Aorta (tissue), 5 donors: ENCODE measurements at places on chromosomes 3 and 15. TPM values are rescaled to one million over a fixed set of nuclear protein-coding genes. Genes with fewer than 3 reads are reported as not detected.

DNA sequence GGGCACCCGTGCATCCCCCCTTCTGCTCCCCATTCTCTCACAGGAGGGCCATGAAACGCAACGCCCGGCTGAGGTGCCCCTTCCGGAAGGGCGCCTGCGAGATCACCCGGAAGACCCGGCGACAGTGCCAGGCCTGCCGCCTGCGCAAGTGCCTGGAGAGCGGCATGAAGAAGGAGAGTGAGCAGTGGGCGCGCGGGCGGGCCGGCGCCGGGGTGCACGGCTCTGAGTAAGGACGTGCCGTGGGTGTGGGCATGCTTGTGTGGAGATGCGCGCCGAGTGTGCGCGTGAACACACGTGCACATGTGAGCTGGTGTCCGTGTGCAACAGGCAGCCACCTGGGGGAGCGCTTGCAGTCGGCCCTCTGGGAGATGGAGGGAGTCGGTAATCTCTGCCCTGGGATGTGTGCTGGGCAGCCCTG, 28.1 kb downstream of the NR1I2 start:
- H3K27ac ChIP-seq: no peak overlapping the region
- peak overlapping the region; percentile 28 for H3K4me3 ChIP-seq
- H3K27me3 ChIP-seq: no peaks in the 10 kb centered on the region
- no peaks in the 10 kb centered on the region for H3K4me1 ChIP-seq
- no peaks in the 10 kb centered on the region for H3K36me3 ChIP-seq

- no peaks in the 10 kb centered on the region for H3K36me3 ChIP-seq
- no peak overlapping the region for H3K4me3 ChIP-seq
- DNase-seq: no peak
These were observed 168.6 kb downstream of the STT3B start for GRCh38 chr3:31701286-31701685.

DNA sequence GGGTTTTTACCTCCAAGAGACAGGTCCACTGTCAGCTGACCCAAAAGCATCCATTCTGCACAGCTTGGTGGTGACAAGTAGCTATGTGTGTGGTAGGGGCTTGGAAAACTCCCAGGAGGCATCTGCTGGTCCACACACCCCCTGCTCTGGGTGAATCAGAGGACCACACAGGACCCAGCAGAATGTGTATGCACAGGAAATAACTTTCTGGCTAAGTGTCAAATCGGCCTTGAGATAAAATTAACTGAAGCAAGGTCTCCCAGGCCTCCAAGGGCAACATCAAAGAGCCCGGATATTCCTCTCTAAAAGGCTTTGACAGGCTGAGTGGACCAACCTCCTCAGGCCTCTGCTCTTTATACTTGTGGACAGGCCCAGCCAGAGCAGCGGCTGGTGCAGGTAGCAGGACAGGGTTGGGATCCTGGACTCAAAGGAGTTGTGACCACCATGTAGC, 66.5 kb downstream of the CTNNB1 start:
- no peaks in the 10 kb centered on the region for H3K36me3 ChIP-seq
- H3K4me3 ChIP-seq: no peak overlapping the region
- H3K27ac ChIP-seq: no peak overlapping the region
- no peaks in the 10 kb centered on the region for H3K4me1 ChIP-seq
- DNase-seq: no peak
- no peaks in the 10 kb centered on the region for H3K27me3 ChIP-seq

DNA sequence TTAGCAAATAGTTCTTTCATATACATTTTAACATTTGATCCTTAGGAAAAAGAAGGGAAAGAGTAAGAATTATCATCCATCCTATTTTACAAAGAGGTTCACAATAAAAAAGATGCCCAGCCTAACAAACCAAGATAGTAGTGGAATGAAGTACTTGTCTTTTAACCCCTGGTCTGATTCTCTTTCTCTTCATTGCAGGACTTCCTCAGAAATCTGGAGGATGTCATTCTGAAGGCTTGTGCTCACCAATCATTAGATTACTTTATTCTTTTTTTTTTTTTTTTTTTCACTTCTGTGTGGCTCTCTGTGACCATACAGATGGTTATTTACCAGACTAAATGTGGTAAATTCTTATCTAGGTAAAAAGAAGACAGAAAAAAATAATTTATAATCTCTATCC, 7.0 kb downstream of the HDGFL3 start:
- no peak overlapping the region for H3K4me3 ChIP-seq
- H3K4me1 ChIP-seq: peaks cover 8% of the 10 kb centered on the region
- no peak for DNase-seq
- H3K27ac ChIP-seq: no peak overlapping the region
- H3K27me3 ChIP-seq: no peaks in the 10 kb centered on the region
- no peaks in the 10 kb centered on the region for H3K36me3 ChIP-seq

DNA sequence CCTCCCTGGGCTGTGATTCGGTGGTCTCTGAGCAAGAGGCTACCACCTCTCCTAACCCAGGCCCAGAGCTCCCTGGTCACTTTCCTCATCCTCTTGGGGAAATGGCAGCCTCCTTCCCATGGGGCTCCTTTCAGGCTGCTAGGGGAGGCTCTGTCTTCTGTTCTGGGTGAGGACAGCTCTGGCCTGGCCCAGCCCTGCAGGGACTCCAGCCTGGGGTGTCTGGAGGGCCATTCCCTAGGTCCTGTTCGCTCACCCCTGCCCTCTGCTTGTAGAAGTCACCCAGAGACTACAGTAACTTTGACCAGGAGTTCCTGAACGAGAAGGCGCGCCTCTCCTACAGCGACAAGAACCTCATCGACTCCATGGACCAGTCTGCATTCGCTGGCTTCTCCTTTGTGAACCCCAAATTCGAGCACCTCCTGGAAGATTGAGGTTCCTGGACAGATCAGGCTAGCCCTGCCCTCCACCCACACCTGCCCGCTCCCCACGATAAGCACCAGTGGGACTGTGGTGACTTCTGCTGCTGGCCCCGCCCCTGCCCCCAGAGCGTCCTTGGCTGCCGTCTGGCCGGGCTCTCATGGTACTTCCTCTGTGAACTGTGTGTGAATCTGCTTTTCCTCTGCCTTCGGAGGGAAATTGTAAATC, 30.9 kb downstream of the PRKCD start:
- no peaks in the 10 kb centered on the region for H3K4me1 ChIP-seq
- no peak for DNase-seq
- no peak overlapping the region for H3K4me3 ChIP-seq

DNA sequence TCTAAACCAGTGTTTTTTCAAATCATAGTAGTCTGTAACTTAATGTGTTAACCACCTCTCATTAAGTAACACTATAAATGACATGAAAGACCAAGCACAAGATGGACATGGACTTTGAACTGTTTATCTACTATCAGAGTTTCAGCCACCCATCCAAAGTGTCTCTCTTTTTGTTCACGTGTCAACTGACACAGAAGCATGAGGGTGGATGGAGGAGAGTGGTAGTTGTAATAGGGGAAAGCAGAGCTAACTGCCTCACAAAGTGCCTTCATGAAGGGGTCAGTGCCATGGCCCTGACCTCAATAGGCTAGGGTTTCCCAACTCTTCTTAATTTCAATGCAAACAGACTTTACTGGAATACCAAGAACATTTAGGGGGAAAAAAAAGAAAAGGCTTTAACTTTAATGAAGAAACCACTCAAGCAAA, 32.1 kb upstream of the TRPM7 start:
- H3K36me3 ChIP-seq: no peaks in the 10 kb centered on the region
- H3K4me1 ChIP-seq: no peaks in the 10 kb centered on the region
- no peak overlapping the region for H3K4me3 ChIP-seq
- no peak for DNase-seq
- H3K27me3 ChIP-seq: no peaks in the 10 kb centered on the region
- H3K27ac ChIP-seq: no peak overlapping the region

GRCh38 chr15:66744610-66745279, 42.7 kb downstream of the SMAD6 start:
- H3K27me3 ChIP-seq: no peaks in the 10 kb centered on the region
- no peak overlapping the region for H3K4me3 ChIP-seq
- no peak for DNase-seq
- H3K4me1 ChIP-seq: no peaks in the 10 kb centered on the region
- H3K27ac ChIP-seq: no peak overlapping the region

GRCh38 chr3:4231041-4231440, 72.1 kb upstream of the SETMAR start:
- no peak overlapping the region for H3K27ac ChIP-seq
- no peaks in the 10 kb centered on the region for H3K36me3 ChIP-seq
- H3K27me3 ChIP-seq: no peaks in the 10 kb centered on the region
- no peak for DNase-seq

GRCh38 chr3:68866157-68866556, 66.2 kb downstream of the TAFA4 start:
- H3K4me3 ChIP-seq: no peak overlapping the region
- H3K27ac ChIP-seq: no peak overlapping the region
- no peaks in the 10 kb centered on the region for H3K36me3 ChIP-seq
- DNase-seq: no peak
- H3K27me3 ChIP-seq: no peaks in the 10 kb centered on the region

DNA sequence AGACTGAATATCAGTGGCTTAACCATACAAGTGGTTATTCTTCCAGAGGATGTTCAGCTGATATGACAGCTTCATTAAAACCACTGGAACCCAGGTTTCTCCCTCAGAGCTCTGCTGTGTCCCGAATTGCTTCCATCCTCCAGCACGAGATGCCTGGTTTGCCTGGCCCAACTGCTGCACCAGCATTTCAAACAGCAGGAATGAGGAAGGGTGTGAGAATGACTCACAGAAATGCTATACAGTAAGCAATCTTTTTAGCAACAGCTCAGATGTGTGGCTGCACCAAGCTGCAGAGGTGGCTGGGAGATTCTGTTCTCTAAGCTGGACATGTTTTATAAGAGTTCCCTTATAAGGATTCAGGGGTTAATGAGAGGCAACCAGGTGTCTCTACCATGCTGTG, 271.0 kb downstream of the GABRG3 start:
- no peak overlapping the region for H3K4me3 ChIP-seq
- H3K27ac ChIP-seq: no peak overlapping the region
- DNase-seq: no peak

DNA sequence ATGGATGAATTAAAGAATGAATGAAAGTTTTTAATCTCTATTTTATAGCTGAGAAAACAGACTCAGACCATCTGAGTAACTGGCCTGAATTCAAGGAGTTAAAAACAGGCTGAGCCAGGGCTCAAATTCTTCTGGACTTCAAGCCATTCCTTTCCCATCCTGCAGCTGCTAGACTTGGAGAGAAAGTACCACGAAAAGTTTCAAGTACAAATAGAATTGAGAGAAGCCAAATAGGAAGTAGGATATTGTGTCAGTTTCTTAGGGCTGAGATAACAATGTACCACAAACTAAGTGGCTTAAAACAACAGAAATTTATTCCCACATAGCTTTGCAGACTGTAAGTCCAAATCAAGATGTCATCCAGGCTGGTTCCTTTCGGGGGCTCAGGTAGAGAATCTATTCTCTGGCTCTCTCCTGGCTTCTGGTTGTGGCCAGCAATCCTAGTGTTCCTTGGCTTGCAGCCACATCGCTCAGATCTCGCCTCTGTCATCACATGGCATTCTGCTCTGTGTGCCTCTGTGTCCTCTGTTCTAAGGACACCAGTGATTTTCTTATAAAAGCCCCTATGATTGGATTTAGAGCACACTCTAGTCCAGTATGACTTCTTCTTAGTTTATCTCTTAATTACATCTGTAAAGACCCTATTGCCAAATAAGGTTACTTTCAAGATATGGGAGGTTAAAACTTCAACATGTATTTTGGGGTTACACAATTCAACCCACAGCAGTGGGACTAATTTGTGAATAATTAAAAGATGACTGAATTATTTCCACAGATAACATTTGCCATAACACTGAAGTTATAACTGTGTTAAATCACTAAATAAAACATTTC, 25.7 kb upstream of the GOLIM4 start:
- H3K27me3 ChIP-seq: no peaks in the 10 kb centered on the region
- H3K4me1 ChIP-seq: peaks cover 1% of the 10 kb centered on the region
- H3K36me3 ChIP-seq: no peaks in the 10 kb centered on the region
- H3K4me3 ChIP-seq: no peak overlapping the region
- peak; percentile 73 for DNase-seq

- H3K4me3 ChIP-seq: no peak overlapping the region
- H3K27ac ChIP-seq: no peak overlapping the region
- H3K27me3 ChIP-seq: no peaks in the 10 kb centered on the region
- H3K4me1 ChIP-seq: no peaks in the 10 kb centered on the region
These were observed 4.7 kb upstream of the CLDN1 start for GRCh38 chr3:190326930-190327329.

DNA sequence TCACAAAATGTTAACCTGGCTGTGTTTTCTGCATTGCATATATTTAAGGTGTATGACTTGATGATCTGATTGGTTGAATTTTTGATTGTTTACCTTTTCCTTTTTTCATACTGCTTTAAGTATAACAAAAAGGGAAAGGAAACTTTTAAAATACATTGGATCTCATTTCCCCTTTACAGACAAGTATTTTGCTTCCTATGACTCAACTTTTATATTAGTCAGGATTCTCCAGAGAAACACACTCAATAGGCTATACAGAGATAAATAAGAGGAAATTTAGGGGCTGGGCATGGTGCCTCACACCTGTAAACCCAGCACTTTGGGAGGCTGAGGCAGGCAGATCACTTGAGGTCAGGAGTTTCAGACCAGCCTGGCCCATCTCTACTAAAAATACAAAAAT, 205.8 kb downstream of the TJP1 start:
- DNase-seq: no peak
- no peaks in the 10 kb centered on the region for H3K27me3 ChIP-seq
- no peak overlapping the region for H3K4me3 ChIP-seq
- H3K27ac ChIP-seq: no peak overlapping the region
- no peaks in the 10 kb centered on the region for H3K4me1 ChIP-seq

DNA sequence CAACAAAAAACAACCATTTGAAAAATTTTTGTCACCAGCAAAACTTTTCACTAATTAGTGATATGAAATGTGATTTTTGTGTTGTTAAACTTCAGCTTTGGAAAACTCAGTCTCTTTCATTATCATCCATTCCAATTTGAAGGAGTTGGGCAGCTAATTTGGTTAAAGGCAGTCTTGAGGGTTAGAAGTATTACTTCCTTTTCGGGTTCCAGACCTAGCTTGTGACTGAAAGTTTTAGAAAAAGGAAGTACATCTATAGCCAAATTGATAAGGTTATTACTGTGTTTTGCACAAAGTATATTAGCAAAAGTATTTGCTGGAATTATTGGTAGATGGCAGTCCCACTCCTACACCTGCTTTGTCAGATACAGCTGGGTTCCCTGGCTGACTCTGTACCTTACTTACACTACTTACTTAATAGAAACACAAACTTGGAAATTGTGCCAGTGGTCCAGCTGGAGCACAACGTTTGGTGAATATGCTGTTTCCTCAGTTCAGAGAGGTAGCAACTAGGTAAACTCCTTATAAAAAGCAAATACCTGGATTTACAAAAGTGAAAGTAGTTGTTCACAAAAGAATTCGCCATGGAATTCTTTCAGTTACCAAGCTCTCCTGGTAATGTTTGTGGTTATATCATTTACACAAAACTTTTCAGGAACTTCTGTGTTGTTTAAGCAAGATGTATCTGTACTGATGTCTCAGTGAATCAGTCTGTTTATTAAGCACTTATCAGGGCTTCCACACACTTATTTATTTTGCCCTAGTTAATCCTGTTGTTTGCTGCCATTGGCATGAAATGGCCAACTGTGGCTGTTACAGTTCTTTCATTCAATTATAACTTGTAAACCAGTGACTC, 31.6 kb downstream of the TIPARP start:
- no peak overlapping the region for H3K4me3 ChIP-seq
- no peak overlapping the region for H3K27ac ChIP-seq
- DNase-seq: no peak
- H3K27me3 ChIP-seq: no peaks in the 10 kb centered on the region
- no peaks in the 10 kb centered on the region for H3K4me1 ChIP-seq

GRCh38 chr15:82870727-82871320, 61.4 kb downstream of the WHAMM start:
- no peaks in the 10 kb centered on the region for H3K4me1 ChIP-seq
- DNase-seq: no peak
- H3K27ac ChIP-seq: no peak overlapping the region

Gene NRROS
- 7.6 TPM for total RNA-seq

Gene NANOGP8
- total RNA-seq: 1.5 TPM

Gene MAN2A2
- 56.7 TPM for total RNA-seq

Gene XCR1
- total RNA-seq: 0.63 TPM
